Right renal pelvis (tissue), 4 donors: ENCODE measurements at places on chromosomes 6 and 20.

DNA sequence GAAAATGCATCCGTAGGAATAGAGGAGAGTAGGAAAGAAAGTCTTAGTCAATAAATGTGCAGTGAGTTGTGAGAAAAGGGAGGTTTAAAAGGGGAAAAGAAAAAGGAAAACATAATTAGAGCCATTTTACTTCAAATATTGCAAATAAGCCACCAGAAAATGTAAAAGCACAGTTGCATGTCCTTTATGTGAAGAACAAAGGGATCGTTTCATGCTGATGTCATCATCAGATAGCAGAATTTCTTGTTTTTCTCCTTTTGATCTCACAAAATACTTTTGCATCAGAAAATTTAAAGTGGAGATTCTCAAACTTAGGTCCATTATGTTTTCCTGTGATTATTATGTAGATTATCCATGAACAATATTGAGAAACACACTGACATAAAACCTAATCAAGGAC, 166.7 kb downstream of the HAO1 start:
- no peak for DNase-seq

DNA sequence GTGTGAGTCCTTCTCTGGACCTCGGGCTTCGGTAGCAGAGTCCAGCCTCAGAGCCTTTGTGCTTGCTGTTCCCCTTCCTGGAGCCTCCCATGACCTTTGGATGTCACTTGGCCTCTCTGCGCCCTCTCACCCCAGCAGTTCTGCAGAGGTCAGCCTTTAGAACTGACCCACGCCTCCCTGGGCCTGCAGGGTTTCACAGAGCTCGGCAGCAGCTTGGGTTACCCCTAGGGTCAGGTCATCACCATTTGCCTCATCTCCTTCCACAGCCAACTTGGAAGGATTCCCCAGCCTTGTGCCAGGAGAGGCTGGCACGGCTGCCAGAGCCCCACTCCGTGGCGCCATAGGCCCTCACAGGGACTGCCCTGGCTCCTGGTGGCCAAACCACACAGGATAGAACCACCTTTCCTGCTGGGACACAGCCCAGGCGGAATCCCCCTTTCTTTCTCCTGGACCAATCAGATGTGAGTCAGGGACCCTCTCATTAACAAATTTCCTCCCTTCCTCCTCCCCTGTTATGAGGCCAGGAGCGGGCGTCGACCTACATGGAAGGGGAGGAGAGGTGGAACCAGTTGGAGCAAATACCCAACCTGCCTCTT, 13.9 kb upstream of the SIRPA start:
- no peak for DNase-seq

DNA sequence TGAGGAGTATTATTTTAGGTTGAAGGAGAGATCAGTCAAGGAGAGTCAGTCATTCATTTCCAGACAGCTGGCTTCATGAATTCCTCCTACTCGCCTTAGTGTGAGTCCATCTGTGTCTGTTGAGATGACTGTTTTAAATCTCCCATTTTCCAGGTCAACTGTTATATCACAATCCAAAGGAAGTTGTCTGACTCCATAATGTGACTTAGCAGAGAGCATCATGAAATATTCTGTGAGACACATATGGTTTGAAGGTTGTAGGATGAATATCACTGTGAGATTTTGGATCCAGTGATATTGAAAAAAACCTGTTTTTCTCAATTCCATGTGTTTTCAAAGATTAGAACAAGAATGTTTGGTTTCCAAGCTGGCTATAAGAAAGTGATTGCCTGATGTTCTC, 530.2 kb upstream of the MAN1A1 start:
- DNase-seq, result no peak

DNA sequence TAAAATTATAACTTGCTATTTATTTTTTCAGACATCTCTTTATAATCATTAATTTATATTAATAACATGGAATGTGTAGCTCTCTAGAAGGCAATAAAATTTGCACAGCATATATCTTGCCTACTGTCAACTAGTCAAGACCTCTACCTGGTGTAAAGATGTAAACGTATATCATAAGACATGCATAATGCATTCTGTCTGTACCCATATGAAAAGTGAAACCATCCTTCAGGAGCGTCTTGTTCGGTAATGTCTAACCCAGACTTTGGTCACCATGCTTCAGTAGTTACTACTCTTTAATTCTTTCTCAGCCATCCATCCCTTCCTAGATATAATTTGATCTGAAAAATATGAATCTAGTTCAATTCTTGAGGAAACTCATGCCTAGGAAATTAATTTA, 21.0 kb downstream of the CEP43 start:
- no peak for DNase-seq
